HFFc6 (cell line): ENCODE measurements at places on chromosomes 11 and 22.

GRCh38 chr22:31983911-31984656, 39.7 kb downstream of the YWHAH start:
- no peak for DNase-seq

DNA sequence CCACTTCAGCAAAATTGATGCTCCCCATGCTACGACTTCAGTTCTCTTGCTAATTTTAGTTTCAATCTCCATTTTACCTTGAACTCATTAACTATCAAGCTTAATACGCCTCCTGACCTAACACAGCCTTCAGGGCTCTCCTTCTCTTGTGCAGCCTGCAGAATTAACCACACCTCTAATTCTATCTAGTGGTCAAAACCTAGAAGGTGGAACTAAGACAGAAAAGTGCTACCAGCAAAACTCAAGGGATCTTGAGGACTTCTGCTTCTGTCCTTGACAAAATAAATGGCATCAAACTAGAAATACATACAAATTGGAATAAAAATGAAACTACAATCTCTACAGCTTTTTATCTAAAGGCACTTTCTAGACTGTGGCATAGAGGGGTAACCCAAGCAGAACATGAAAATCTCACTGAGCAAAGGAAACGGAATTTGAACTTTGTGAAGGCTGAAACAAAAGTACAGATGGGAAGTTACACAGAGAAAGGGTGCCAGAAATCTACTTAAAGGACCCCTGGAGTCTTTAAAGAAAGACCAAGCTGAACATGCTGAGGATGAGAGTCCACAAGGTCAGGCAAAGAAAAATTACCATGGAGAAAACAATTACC, 10.7 kb downstream of the CWF19L2 start:
- no peak for DNase-seq

GRCh38 chr11:121563900-121564822, 111.4 kb upstream of the SORL1-AS1 start:
- DNase-seq, result no peak

DNA sequence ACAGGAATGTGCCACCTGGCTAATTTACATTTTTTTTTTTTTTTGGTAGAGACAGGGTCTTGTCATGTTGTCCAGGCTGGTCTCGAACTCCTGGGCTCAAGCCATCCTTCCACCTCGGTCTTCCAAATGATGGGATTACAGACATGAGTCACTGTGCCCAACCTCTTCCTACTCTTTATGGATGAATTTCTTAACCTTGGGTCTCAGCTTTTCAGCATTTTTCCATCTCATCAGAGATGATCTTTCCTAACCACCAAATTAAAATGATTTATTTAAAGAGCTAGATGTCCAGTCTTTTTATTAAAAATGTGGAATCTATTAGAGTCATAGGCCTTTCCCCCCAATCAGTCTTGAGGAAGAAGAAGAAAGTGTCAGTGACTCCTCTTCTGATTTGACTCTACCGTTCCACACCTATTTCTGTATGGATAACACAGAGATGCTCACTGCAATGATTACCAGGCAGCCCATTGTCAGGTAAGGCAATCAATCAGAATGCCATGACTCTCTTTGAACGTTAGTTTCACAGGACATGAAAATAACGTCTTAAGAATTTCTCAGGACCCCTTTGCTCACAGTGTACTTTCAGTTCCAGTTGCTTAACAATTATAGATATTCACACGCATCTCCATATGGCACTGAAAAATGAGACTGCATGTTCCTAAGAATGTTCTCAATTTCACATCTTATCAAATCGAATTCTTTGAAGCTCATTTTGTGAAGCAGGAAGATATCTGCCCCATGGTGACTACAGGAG, 51.0 kb downstream of the MIAT start:
- DNase-seq, result peak; percentile 19

GRCh38 chr11:1878137-1879031, 13.3 kb downstream of the PRR33 start:
- DNase-seq, result no peak

GRCh38 chr11:44346983-44347382, 37.0 kb upstream of the ALX4 start:
- DNase-seq, result no peak

DNA sequence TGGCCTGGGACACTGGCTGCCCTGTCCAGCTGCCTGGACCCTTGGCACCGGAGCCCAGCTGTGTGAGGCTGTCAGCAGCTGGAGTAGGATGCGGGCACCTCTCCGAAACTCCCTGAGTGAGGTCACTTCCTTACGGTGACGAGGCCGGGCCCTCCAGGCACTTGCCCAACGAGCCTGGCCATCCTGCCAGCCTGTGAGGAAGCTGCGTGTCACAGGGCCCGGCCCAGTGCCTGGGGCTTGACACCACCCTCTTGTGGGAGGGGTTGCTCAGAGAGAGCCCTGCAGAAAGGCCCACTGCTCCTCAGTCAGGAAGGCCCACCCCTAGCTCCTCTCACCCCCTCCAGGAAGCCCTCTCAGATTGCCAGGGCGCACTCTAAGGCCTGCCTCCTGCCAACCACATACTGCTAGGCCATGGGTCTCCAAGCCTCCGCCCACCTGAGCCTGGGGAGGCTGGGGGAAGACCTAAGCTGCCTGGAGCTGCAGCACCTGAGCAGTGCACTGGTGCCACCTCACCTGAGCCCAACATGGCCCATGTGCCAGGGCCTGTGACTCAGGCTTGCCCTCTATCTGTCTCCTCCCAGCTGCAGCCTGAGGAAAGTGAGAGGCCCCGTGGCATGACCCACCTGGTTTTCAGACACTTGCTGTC, 4.3 kb upstream of the PHLDA2 start:
- peak; percentile 86 for DNase-seq

GRCh38 chr11:108975641-108976071, 310.8 kb downstream of the DDX10 start:
- no peak for DNase-seq
